ENCODE measurements at places on chromosomes 1 and 21. TPM values are rescaled to one million over a fixed set of nuclear protein-coding genes. Genes with fewer than 3 reads are reported as not detected.

PEAR1 gene
- total RNA-seq: 12.2 TPM

BCAN gene
- total RNA-seq: not detected

PEX10 gene
- total RNA-seq: 26.3 TPM

GLMP gene
- 27.8 TPM for total RNA-seq

MNDA gene
- total RNA-seq: not detected

VWA1 gene
- 56.6 TPM for total RNA-seq

TMEM240 gene
- 8.3 TPM for total RNA-seq

MROH9 gene
- total RNA-seq: not detected

MPL gene
- total RNA-seq: 0.76 TPM

SLC27A3 gene
- total RNA-seq: 14.4 TPM

SLC35E2B gene
- total RNA-seq: 55.4 TPM

GRCh38 chr1:222096883-222097282, 355.0 kb upstream of the DUSP10 start:
- no peak for DNase-seq

- DNase-seq: no peak
These were observed 71.4 kb downstream of the FNBP1L start for GRCh38 chr1:93519199-93519829.

GRCh38 chr1:182995894-182996293, 27.3 kb upstream of the LAMC1 start:
- no peak for DNase-seq

DNA sequence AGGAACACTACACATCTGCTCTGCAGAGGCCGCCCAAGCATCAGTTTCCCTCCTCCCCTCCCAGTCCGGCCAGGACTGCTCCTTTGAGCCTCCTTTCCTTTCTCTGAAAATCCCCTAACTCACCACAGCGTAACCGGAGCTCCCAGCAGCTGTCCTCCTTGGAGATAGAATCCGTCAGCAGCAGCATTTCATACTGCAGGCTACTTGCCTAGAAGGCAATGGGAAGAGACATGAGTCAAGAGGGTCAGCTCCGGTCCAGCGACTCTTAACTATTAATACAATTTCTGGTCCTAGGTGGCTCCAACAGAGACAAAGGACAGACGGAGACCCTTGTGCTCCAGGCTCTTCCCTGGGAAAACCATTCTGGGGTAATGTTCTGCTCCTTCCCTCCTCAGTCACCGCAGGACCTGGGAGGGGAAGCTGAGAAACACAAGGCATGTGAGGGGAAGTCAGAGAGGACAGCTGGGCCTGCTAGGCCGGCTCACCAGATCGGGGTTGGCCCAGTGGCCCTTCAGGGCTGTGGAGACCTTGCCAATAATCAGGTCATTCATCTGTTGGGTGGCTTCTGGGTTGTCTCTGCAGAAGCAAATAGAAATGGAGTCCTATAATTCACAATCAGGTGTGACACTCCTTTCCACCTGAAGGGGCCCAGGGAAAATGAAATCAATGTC, 99.7 kb downstream of the UBR4 start:
- DNase-seq: no peak

GRCh38 chr1:175520186-175520585, 223.2 kb downstream of the TNR start:
- no peak for DNase-seq

DNA sequence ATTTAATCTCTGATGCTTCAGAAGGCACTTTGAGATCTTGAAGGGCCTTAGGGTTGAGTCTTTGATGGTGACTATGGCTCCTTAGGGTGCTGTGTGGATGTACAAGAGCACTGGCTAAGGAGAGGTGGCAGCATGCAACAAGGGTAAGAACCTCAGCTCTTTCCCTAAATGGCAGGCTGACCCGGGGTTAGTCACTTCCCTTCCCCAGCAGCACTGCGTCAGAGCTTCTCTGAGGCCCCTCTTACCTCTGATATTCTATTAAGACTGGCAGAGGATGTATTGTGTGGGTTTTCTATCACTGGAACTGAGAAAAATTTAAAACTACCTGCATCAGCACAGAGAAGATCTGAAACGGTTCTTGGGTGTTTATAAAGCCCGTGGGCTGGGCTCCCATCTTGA, 11.8 kb downstream of the C1orf116 start:
- DNase-seq: no peak

DNA sequence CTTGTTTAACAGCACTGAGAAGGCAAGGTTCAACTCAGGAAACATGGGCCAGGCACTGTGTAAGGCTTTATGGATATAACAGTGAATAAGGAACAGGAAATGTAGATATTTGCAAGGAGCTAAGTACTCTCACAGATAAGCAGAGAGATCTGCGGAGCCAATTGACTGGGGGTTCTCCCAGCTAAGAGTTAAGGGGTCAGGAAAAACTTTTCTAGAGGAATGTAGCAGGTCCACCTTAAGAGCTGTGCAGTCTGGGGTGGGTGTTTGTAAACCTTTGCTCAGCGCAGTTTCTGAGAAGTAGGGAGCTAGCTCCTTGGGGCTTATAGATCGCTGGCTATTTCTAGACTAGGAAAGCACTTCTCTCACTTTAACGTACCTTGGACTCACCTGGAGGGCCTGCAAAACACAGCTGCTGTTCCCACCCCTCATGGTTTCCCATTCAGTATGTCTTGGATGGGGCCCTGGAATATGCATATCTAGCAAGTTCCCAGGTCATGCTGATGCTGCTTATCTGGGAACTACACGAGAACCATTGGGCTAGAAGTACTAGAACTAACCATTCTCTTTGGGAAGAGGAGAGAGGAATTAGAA, 51.7 kb downstream of the TLCD4 start:
- no peak for DNase-seq

DNA sequence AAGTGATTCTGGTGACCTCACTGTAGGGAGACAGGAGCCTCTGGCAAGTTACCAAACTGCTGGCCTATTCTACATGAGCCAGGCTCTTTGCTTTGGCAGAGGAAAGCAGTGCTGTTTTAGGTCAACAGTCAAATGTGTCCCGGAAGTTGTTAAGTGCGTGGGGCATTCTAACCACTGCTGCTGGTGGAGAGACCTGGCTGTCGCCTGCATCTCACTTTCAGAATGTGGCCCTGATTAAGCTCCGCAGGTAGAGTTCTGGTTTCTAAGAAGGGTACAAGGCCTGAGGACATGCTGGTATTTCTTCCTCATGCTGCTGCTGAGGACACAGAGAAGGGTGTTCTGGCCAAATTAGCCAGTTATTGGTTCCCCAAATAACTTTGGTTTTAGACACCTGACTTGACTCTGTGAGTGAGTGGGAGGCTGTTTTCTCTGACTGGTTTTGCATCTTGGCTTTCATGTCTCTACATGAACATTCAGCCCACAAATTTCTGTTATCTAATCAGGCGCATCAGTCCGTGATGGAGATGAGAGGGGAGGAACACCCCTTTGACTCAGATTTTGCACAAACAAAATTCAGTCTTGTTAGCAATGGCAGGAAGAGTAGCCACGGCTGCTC, 120.8 kb downstream of the LMO4 start:
- DNase-seq: no peak

DNA sequence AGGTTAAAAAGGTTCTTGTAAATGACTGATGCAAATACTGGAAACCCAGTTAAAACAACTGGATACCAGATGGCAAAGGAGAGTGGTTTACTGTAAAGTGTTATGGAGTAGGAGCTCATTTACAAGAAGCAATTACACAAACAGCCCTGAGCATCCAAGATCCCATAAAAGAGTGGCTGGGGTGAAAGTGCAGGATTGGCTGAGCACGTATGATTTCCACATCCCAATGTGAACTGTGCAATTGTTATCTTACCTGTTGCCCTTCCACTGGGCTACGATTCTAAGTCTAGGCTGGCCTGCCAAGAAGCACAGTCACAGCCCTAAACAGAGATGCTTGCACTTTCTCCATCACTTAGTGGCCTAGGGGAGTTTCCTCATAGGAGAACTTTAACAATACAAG, 277.6 kb upstream of the RUNX1 start:
- no peak for DNase-seq

- DNase-seq: no peak
These were observed 51.3 kb upstream of the PRELP start for GRCh38 chr1:203424285-203424684.

DNA sequence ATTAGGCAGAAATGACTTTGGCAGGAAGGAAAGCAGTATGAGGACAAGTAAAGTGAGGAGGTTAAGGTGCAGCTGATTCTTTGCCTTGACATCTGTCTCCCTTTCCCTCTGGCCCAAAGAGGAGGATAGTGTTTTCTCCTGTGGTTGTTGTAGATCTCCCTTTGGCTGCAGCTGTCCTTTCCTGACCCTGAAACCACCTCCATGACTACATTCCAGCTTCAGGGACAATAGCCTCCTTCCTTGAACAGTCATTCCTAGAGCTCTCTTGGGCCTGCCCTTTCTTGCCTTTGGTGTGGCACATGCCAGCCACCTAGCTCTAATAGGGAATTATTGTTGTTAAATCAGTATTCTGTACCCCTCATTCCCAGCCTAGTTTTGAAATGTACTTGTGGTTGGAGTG, 6.2 kb downstream of the ZMYM1 start:
- no peak for DNase-seq

GRCh38 chr1:119893238-119893791, 3.0 kb downstream of the ADAM30 start:
- DNase-seq: no peak

All from PC-9 (cell line).